ENCODE measurements at places on chromosomes 13 and 19.

- no peak for DNase-seq
Observed at GRCh38 chr19:1231729-1232637, 5.8 kb downstream of the CBARP start.

GRCh38 chr13:28014301-28014700 is 25.8 kb upstream of the URAD start:
- DNase-seq = no peak

DNA sequence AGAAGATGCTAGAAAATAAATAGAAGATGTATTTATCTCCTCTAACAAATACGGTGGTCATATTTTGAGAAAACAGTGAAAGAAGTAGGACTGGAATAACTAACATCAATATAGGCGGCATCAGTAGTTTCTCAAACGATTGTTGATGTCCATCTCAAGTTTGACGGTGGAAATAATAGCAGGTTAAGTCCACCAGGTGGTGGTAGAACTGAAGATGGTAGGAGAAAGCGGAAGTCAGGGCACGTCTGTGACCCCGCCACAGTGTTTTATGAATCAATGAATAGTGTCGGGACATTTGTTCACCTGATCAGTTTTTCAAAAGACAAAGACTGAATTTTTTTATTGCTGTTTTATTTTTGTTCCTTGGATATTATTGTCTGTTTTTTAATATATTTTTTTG is 706.4 kb upstream of the SLC10A2 start:
- DNase-seq = no peak

DNA sequence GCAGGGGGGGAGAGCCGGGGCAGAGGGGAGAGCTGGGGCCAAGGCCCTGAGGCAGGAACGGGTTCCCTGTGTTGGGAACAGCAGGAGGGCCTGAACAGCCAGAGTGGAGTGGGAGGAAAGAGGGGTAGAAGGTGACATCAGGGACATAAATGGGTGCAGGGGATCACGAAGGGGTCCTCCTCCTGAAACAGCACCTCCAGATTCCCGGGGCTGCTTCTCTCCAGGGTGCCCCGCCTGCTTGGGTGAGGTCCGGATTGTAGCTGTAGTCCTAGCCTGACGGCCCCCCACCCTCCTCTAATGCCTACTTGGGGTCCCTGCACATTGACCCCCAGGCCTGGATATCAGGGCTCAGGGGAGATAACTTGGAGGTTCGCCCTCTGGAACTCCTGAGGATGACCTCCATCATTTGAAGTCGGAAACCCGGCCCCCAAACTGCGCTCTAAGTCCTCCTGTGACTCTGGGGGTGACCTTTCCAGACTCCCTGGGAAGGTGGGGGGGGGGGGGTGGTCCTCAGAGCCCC is 473 bp upstream of the SCN1B start:
- DNase-seq = no peak

DNA sequence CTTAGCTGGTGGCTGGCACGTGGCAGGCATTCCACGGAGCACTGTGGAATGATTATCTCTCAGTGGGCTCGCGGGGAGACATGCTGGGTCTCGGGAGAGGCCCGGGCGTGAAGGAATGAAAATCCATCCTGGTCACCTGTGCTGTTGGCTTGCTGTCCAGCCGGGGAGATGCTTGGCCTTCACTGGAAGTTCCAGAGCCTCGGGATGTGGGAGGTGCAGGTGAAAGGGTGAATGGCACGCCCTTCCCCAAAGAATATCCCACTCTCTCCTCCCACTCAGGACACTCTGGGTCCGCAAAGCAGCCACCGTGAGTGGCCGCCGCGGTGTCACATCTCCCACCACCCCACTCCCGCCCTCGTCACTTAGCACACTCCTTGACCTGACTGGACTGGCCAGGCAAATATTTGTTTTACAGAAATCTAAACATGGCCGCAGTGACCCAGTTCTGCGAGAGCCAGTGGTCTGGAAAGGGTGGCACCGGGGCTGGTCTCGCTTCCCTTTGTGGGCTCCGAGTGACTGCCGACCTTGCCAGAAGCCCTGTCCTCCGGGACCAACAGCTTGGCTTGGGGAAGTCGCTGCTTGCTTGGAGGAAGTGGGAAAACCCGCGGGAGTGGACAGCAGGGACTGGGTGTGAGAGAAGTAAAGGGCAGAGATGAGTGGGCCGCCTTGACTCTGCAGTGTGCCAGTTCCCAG is 8.0 kb downstream of the DPP9 start:
- DNase-seq = no peak
